Hematopoietic multipotent progenitor cell treated with erythropoietin and hydrocortisone succinate and interleukin-3 and kit ligand, for 6 days (in vitro differentiated cells): ENCODE measurements at places on chromosomes 11 and 22.

DNA sequence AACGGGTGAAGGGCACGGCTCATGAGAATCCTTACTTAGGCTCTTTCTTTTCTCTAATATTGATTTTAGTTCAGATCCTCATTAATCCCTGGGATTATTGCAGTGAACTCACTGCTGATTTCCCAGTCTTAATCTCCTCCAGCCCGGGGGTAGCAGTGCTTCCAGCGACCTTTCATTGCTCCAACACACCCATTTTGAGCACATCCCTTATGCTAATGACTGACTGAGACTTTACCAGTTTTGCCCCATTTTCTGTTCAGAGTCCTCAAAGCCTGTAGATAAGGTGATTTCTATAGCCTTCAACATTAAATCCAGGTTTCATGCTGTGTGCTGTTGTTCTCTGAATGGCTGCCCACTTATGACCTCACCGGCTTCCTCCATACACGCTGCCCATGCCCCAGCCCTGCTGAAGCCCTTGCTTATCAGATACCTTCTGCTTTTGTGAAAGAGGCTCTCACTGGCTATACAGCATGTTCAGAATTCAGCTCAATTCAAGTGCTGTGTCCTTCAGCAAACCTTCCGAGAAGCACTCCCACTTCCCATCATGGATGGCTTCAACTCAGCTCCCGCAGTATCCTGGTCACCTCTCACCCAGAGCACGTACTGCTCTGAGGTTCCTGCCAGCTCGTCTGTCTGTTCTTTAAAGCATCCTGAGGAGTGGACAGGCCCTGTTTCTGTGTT, 49.0 kb downstream of the PPFIA1 start:
- peak; percentile 60 for DNase-seq

DNA sequence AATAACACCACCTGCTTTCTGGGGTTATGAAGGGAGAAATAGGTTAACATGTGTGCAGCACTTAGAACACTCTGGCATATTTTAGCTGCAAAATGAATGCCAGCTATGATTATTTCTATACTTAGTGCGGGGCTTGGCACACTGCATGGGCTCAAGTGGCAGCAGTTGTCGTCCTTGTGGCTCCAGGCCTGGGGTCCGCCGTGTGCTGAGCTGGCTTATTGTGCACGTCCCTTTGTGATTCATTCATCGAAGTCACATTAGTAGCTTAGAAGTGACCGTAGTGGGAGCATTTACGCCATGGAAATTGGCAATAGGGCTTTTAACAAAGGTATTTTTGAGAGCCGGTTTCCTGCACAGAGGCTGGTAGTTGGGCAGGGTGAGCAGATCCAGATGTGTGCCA, 4.2 kb downstream of the RASD2 start:
- no peak for DNase-seq

DNA sequence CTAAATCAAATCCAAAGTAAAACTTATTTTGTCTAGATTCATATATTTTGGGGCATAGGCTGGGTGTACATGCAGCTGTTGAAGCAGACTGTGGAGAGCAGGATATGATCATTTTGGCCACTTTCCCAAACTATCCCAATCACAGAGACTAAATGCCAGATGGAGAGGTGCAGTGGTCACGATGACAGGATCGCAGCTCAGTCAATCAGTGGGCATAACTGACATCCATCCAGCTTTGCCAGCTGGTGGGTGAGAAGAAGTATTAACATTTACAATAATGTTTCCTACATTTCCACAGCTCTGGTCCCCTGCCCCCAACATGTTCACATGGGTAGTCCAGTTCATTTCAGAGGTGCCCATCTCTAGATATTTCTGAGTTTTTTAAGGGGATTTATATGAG, 255.5 kb upstream of the SESN3 start:
- DNase-seq, result no peak

GRCh38 chr22:30452861-30453260, 19.0 kb downstream of the SEC14L3 start:
- DNase-seq, result no peak

- no peak for DNase-seq
These were observed 20.2 kb downstream of the MS4A6E start for GRCh38 chr11:60347084-60347797.

GRCh38 chr11:16982809-16983208, 31.4 kb downstream of the PLEKHA7 start:
- no peak for DNase-seq

DNA sequence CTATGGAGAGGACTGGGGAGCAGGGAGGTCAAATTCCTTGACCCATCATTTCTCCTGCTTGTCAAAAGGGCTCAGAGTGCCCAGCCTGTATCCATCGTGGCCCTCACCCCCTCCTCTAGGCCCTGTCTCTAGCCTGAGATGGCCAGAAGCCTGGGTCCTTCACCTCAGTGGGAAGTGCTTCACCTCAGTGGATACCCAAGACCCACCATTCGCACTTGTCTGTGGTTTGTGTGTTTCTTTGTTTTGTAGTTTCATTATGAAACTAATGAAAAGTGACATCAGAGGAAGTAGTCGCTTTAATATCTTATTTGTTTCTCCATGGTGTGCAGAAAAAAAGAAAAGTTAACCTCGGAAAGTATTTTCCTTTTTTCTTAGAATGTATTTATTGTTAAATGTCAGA, 194.0 kb upstream of the CADM1 start:
- no peak for DNase-seq

DNA sequence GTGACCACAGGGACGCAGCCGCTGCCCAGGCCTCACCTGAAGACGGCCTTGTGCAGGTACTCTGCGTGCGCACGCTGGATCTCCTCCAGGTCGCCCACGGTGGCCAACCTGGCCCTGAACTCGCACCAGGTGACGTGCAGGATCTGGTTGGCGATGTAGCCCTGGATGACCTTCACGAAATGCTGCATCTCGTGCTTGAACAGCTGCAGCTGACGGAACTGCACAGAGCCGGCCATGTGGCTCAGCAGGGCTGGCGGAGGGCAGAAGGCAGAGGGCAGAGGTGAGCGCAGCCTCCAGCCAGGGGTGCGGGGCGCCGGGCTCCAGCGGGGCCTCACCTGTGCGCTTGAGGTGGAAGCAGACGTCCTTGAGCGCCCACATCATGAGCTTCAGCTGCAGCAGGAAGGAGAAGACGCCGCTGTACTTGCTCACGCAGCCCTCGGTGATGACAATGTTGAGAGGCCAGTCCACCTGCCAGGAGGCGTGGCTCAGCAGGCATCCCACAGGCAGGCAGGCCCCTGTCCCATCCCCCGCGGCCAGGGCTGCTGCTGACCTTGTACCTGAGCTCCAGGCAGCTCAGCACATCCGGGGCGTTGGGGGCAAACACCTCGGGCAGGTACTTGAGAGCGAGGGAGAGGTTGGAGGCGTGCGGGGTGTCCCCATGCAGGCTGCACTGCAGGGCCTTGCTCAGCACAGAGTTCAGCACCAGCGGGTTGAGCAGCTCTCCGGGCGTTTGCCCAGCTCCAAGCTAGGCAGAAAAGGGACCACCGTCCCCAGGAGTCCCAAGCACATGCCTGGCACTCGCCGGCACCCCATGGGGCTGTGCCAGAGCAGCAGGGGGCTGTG, 17.6 kb downstream of the SELENOO start:
- no peak for DNase-seq

GRCh38 chr11:20097319-20098221, 62.7 kb downstream of the DBX1 start:
- no peak for DNase-seq

GRCh38 chr11:28697920-28698827, 590.0 kb downstream of the METTL15 start:
- DNase-seq, result peak; percentile 65

DNA sequence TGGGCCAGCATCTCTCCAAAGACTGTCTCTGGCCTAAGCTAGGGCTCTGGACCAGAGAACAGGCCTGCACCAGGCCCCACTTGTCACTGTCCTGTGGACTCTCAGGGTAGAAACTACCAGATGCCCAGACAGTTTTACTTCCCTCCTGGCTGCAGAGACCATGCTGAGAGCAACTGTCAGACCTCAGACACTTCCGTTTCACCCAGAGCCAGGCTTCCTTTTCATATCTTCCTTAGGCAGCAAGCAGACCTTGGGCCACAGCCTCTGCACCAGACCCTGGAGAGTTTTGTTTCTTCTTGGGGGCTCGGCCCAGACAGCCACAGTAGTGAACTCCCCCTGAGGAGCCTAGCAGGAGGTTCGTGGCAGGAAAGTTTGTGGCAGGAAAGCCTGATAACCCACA, 12.1 kb upstream of the FCHSD2 start:
- DNase-seq, result peak; percentile 86

- no peak for DNase-seq
These were observed 8.0 kb downstream of the MARK2 start for GRCh38 chr11:63846897-63847296.
